ENCODE measurements at places on chromosomes 6 and 20.

DNA sequence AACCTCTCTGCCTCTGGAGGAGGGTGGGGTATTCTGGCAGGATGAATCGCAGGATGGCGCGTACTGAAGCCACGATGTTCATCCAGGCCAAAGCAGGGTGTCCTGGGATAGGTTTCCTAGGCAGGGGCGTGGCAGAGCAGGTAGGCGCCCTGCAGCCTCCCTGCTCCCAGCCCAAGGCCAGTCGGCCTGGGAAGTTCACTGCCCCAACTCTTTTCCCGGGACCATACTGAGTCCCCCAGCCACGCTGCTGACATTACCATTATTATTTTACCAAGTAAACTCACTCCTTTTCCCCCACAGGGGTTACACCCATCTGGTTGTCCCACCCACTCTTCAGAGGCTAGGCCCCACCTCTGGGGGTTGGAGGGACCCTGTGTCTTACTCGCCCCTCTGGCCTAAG is 21.8 kb downstream of the SDCBP2 start:
- no peak for DNase-seq

GRCh38 chr20:57078116-57078515 is 188.3 kb downstream of the BMP7 start:
- DNase-seq = no peak

DNA sequence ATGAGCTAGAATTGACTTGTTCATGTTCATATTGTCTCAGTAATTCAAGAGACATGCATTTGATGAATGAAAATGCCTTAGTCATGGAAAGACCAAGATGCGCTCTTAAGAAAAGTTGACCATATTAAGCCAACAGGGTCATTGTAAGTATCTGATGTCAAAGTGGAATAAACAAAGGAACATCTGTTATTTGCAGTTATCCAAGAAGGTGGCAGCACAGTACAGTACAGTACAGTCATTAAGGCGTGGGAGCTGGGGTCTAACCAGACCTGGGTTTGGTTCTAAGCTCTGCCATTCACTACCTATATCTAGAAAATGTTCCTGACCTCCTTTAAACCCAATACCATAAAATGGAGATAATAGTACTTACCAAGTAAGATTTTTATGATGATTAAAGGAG is 178.1 kb downstream of the BACH2 start:
- DNase-seq = no peak

GRCh38 chr20:37808233-37809070 is 94.5 kb upstream of the VSTM2L start:
- DNase-seq = no peak

DNA sequence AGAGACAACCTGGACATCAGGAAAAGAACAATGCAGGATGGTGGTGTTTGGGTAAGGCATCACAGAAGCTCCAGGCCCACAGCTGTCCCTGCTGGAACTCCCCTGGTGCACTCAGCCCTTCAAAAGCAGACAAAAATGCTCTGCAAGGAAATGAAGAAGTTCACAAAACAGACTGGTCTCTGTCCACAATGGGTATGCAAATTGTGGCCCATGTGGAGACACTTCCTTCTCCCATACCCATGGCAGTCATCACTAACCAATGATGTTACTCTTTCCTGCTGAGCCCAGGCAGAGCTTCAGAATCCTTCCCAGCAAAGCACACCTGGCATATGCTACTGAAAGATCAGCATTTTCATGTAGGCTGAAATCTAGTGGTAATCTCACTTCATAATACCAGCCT is 42.6 kb upstream of the PXDC1 start:
- no peak for DNase-seq

DNA sequence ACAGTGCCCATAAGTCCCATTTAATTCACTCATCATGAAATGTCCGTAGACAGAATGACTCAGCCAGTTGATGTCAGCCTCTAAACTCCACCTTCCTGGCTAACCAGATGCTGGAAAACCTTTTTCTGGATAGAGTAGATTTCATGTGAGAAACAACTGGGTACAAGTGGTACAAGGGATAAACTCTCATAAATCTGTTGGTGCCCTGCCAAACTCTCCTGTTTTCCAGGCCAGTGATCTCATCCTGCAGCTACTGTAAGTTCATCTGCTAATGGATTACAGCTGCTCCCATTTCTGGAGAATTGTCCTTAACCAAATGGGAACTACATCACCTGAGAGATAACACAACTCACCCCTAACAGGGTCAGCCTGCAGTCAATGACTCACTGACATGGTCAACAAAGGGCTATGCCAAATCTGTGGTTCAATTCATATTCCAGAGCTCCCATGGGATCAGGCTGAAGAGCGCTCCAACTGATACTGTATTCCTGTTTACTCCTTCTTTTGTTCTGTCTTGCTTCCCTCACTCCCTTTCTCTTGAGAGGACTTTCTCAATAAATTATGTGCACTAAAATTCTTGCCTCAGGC is 210.1 kb upstream of the HDDC2 start:
- no peak for DNase-seq

DNA sequence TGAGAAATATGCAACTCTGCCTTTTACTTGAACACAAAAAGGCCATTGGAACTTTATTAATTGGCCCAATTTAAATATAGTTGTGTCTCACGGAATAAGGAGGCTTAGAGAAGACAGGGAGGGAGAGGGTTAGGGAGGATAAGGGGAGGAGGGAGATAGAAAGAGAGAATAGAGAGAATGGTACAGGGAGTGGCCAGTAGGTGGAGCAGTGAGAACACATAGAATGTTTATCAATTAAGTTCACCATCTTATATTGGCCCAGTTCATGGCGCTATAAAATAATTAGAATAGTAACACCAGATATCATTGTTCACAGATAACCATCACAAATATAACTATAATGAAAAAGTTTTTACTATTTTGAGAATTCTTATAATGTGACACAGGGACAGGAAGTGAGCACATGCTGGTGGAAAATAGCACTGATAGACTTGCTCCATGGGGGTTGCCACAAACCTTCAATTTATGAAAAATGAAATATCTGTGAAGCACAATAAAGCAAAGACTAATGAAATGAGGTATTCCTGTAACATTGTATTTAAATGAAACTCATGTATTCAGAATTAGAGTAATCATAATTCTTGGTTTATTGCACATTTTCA is 374.1 kb upstream of the MANEA start:
- no peak for DNase-seq

GRCh38 chr6:158242071-158242606 is 70.1 kb upstream of the TULP4 start:
- no peak for DNase-seq

DNA sequence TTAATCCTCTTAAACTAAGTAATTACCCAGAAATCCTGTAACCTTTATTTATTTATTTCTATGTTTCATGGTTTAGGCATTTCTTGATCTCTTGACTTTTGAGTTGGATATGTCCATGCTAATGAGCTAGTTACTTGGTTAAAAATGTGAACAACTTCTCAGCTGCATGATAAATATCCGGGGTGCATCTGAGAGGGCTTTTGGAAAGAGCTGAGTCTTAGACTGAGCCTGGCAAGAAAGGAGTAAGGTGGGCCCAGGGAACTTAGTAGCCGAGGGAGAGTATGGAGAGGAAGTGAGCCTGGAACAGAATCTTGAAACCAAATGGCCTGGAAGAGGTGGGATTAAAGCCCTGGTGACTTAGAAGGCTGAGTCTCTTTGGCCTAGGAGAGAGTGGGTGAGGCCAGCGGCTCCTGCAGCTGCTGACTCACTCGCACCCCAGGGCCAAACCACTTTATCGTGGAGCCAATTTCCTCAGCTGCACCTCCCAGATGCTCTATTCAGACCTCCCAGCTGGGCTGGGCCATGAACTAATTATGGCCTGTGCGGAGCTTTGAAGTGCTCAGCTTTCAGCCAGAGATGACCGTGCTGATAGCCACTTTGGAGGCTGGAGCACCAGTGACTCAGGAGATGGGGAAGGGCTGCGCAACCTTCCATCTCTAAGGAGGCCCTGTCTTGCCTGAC is 19.1 kb downstream of the TGM3 start:
- no peak for DNase-seq

DNA sequence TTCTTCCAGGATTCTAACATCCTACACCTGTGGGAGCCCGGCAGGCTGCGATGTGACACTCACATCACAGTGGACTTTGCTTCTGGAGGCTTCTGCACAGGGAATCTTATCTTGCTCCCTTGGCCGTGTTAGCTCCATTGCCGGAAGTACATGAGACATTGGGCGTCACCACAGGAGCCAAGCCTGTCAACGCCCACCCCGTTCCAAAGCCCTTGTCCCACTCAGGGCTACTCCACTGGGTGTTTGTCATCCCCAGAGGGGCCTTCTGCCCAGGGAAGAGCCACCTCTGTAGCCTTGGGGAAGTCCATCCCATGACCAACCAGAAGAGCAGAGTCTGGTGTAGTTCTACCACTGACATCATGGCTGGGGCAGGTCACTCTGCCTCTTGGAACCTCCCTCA is 1.7 kb downstream of the RAB44 start:
- no peak for DNase-seq

GRCh38 chr6:17610835-17611234 is 10.7 kb downstream of the FAM8A1 start:
- DNase-seq = no peak

DNA sequence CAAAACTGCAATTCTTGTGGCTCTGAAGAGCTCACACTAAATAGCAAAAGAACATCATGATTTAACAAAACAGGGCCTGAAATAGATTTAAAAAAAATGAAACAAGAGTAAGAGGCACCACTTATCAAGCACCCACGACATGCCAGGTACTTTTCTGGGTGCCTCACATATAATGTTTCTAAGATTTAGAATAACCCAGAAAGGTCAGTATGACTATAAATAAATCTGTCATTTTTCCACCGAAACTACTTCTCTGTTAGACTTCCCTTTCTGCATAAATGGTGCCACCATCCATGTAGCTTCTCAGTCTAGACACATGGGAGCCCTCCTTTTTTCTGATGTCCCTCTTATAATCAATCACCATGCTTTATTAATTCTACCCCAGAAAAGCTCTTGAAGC is 652.4 kb upstream of the CHD6 start:
- DNase-seq = no peak

DNA sequence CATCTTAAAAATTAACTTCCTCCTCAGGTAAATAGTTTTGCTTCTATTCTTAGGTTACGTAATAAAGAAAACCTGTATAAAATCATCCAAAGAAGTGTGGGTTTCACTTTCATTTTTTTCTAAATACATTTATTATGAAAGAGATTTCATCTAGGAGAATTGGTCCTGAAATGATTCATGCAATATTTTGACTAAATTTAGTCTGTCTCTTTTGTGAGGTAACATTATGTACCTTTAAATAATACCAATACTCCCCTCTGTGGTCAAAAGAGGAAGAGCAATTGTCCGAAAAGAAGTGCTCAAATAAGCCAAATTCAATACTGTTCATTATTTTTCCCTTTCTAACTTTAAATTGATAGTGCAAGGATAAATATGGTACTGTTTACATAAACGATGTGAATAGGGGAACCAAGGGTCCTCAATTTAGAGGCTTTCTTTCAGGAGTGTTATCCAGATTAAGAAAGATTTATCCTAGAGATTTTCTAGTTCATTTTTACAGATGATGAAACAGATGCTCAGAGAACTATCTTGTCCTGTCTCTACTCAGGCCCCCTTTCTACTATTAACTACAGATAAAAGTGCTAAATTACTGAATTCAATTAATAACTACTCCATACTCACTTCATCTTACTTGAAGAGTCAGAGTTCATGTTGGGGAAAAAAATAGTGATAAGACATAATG is 26.2 kb downstream of the CYP39A1 start:
- DNase-seq = no peak

DNA sequence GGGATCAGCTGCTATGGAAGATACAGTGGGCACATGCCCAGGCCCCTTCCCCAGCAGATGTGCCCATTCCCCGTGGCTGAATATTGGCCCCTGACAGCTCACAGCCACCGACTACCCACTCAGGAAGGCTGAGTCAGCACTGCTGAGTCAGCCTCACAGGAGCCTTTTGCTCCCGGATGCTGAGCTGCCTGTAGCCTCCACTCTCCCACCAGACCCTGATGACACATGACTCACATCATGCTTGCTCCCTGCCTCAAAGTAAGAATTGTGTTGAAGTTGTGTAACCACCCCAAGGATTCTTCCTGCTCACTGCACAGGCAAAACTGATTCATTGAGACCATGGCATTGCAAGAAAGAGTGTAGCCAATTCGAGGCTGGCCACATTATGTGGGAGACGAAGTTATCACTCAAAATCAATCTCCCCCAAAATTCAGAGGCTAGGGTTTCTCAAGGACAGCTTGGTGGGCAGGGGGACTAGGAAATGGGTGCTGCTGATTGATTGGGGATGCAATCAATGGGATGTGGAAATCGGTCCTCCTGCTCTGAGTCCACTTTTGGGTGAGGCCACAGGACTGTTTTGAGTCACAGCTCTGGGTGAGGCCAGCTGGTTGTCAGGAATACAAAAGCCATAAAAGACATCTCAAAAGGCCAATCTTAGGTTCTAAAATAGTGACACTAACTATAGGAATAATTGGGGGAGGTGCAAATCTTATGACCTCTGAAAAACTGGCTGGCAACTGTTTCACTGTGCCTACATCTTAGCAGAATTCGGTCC is 556.6 kb upstream of the CDH4 start:
- no peak for DNase-seq

- DNase-seq = no peak
These were observed 9.0 kb upstream of the BHLHE23 start for GRCh38 chr20:63015662-63016361.

DNA sequence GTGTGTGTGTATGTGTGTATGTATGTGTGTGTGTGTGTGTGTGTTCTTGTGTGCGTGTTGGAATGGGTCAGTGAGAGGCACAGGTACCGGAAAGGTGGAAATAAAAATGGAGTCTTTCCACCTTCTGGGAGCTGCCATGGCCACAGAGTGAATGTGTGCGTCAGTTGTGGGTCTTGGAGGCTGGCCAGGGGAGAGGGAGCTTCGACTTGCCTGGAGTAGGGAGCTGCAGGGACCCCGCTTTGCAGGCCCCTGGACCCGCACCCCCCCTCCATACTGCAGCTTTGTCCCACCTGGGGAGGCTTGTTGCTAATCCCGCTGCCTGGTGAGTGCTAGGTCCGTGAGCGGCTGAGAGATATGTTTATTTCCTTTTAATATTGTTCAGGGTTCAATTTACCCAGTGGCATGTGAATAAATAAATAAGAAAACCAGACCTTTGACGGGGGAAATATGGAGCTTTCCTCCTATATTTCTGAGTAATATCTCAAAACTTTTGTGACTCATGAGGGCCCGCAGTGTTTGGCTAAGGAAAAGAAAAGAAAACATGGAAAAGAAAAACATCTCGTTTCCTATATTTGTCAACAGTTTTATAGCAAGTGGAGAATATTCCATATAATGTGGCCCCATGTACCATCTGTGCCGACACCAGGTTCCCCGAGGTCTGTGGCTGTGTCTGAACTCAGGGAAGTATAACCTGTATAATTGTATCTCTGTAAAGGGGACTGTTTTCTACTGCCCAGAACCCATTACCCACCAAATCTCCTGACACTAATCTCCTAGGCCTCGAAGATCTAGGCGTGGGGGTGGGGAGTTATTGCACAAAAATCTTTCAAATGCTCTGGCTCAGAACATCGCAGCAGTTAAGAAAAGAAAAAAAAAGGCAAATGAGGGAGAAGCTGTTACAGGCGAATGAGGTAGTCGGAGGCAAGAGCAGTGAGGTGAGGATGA is 24.6 kb upstream of the CCDC167 start:
- DNase-seq = no peak

Data from stimulated activated CD8-positive, alpha-beta memory T cell treated with anti-CD3 and anti-CD28 coated beads, Interleukin-7, amount 100 ng/mL, for 48 hours (primary cell).